Left ventricle myocardium inferior (tissue), 1 donor: ENCODE measurements at places on chromosomes 3 and 15. TPM values are rescaled to one million over a fixed set of nuclear protein-coding genes. Genes with fewer than 3 reads are reported as not detected.

CD96 gene
- 0.33 TPM for total RNA-seq

PATL2 gene
- total RNA-seq: 3.7 TPM

KNL1 gene
- 0.96 TPM for total RNA-seq

SCAMP5 gene
- total RNA-seq: 3.0 TPM

CHST2 gene
- 1.8 TPM for total RNA-seq

ABHD14A gene
- total RNA-seq: 25.8 TPM

NCKIPSD gene
- 17.0 TPM for total RNA-seq

GRK7 gene
- not detected for total RNA-seq

OR5K4 gene
- total RNA-seq: not detected

CNTN3 gene
- total RNA-seq: 1.2 TPM

PPARG gene
- total RNA-seq: 15.6 TPM

FOXL2 gene
- total RNA-seq: not detected

SLC28A1 gene
- total RNA-seq: 0.91 TPM

NEK10 gene
- total RNA-seq: 11.5 TPM

B3GNT5 gene
- 2.1 TPM for total RNA-seq

ASB14 gene
- total RNA-seq: 23.3 TPM

KCNAB1 gene
- 2.4 TPM for total RNA-seq

C15orf62 gene
- total RNA-seq: 0.30 TPM

MITF gene
- 81.9 TPM for total RNA-seq

ZCWPW2 gene
- 2.2 TPM for total RNA-seq

MANF gene
- total RNA-seq: 48.5 TPM

CYP1A1 gene
- 0.41 TPM for total RNA-seq

ZKSCAN7 gene
- total RNA-seq: 2.6 TPM
